Urinary bladder (tissue), 4 donors: ENCODE measurements at places on chromosomes 16 and 17.

DNA sequence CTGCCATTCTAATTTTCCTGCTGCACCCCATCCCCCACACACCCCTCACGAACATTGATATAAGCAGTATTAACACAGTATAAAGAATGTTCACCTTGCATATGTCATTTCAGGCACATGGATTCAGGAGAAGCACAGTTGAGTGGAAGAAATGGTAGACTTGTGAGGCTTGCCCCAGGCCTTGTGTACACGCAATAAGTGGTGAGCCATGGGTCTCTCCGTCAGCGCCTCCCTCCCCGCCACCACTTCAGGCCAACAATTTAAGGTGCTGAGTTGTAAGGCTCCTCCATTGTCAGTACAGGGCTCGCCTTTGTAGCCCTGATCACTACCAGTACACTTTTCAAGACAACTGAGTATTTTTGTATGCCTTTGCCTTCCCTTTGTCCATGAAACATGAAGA, 12.2 kb upstream of the CLEC18C start:
- DNase-seq, result no peak

DNA sequence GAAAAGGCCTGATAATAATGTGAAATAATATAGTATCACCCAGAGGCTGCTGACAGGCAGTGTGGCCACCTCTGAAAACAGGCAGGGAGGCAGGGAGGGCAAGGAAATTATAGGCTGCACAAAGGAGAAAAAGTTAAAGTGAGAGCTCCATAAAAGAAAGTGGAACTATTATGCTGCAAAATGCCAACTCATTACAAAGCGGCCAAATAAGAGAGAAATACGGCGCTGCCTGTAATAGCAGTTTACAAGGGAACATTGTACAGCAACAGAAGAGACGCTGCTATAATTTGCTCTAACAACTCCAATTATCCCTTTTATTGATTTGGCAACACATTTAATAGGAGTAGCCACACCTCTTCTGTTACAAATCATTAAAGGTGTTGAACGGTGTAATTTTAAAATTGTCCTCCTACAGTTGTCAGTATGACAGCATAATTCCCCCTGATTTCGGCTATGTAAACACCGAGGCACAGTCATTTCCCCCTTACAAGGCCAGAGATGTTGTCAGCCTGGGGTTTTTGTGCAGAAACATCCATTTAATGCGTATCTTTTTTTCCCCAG, 120.3 kb downstream of the MRM1 start:
- no peak for DNase-seq

- DNase-seq, result no peak
Measured at GRCh38 chr17:32452281-32452680, 8.0 kb downstream of the PSMD11 start.

DNA sequence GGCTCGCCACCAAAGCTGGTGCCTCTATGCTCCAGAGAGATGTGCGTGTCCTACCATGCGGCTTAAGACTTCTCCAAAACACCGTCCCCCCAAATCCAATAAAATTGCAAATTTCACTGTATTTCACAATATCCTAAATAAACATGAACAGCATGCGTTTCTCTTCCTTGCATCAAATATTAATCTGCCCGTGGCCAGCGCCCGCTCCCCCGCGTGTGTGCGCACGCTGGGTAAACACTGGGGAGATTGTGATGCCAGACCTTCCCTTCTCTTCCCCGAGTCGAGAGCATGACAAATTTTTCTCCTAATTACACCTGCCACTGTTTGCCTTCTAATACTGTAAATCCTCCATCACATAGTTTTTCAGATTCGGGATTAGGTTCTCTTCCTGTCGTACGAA, 148.1 kb downstream of the MRM1 start:
- no peak for DNase-seq

GRCh38 chr17:31584438-31585279, 193.2 kb downstream of the RAB11FIP4 start:
- DNase-seq, result no peak

DNA sequence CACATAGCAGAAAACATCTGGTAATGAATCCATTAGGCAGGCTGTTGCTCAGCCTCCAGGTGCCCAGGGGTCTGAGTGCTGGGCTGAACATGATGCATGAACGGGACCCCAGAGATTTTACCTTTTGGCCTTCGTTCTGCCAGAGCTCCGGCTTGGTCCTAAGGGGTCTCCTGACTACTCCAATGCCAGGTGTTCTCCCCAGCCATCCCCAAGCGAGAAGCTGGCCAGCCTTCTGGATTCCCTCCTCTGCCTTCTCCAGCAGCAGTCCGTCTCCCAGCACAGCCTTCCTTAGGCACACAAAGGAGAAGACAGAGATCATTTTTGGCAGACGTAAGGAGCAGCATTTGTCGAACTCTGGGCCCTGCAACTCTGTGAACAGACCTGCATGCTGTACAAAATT, 109.4 kb downstream of the RBFOX1 start:
- DNase-seq, result no peak

- DNase-seq, result no peak
Measured at GRCh38 chr16:87048730-87049115, 268.5 kb downstream of the C16orf95 start.
